ENCODE measurements at places on chromosomes 4 and X. TPM values are rescaled to one million over a fixed set of nuclear protein-coding genes. Genes with fewer than 3 reads are reported as not detected.

The ZNF827 gene
- total RNA-seq: 6.7 TPM

The TMSB15C gene
- total RNA-seq: 0.73 TPM

The MAGEC2 gene
- 1.4 TPM for total RNA-seq

The CASP3 gene
- total RNA-seq: 34.0 TPM

The TEC gene
- total RNA-seq: 4.1 TPM

The MID1 gene
- total RNA-seq: 17.2 TPM

The BBS7 gene
- 11.0 TPM for total RNA-seq

The TMEM35A gene
- not detected for total RNA-seq

The COL4A6 gene
- 0.08 TPM for total RNA-seq

The CFI gene
- 0.08 TPM for total RNA-seq

The PRKG2 gene
- total RNA-seq: 0.05 TPM

The CDKL2 gene
- not detected for total RNA-seq

The SCRG1 gene
- total RNA-seq: not detected

The USP27X gene
- 1.4 TPM for total RNA-seq
